ENCODE measurements at places on chromosomes 6 and 20.

DNA sequence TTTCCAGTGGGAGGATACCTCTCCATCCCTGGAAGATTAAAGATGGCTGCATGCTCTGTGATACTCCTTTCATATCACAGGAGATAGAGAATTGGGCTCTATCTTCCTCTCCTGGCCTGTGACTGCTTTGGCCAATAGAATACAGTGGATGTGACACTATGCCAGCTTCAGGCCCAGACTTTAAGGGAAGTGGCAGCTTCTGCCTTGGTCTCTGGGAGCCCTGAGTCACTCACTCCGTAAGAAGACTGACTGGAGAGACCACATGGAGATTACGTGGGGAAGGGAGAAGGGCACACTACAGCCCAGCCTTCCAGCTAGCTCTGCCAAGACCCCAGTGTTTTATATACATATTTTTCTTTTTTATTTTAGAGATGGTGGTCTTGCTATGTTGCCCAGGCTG is 10.4 kb upstream of the MMP9 start:
- no peak for DNase-seq

GRCh38 chr20:31934968-31935764 is 16.7 kb downstream of the PDRG1 start:
- DNase-seq, result no peak

GRCh38 chr6:137203256-137203655 is 15.9 kb downstream of the IFNGR1 start:
- DNase-seq, result no peak

DNA sequence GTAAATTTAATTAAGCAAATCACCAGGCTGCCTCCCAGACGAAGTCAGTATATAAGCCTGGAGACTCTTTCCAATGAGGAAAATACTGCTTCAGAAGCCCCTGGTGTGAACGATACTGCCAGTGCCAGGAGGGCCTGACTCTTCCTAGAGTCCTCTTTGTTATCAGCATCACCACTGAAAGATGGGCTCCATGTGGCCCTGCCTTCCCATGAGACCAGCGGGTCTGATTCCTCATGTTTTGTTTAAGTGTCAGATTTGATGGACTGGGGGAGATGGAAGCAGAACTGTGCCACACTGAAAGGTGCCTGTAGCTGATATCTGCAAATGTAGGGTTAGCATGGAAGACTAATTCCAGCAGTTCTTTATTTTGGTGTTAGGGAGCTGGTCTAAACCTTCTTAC is 7.9 kb downstream of the NQO2 start:
- no peak for DNase-seq

DNA sequence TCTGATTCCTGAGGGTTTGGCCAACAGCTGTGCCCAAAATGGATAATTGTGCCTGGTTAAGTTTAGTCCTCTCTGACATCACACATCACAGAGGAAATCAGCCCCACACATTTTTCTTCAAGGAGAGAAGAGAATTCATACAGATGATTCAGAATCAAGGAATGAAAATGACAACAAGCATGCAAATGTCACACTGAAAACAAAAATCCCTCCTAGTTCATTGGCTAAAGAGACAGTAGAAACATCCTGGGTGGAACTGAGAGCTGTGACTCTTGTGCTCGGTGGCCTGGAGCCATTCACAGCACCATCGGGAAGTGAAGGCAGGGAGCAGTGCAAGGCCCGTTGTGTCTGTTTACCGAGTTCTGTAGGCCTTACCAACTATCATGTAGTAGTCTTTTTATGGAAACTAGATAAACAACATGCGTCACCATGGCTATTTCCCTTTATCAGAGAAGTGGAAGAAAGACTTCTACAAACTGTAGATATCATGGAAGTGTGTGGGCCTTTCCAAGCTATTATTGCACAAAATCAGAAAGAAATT is 81.7 kb upstream of the TENT5A start:
- DNase-seq, result peak; percentile 11

GRCh38 chr6:1930356-1930755 is 315.0 kb downstream of the GMDS start:
- DNase-seq, result no peak

- no peak for DNase-seq
Measured at GRCh38 chr20:41185013-41185757, 47.8 kb downstream of the PLCG1 start.

DNA sequence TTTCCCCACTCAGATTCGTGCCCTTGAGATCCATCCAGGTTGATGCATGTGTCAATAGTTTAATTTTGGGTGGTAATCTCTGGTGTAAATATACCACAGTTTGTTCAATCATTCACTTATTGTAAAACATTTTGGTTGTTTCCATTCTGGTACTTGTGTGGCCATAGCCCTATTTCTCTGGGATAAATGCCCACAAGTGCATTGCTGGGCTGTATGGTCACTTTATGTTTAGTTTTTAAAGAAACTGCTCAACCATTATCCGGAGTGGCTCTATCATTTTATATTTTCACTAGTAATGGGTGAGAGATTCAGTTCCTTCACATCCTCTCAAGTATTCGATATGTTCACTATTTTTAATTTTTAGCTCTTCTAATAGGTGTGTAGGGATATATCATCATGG is 60.7 kb upstream of the RNF24 start:
- DNase-seq, result no peak

- no peak for DNase-seq
Measured at GRCh38 chr6:85580118-85580877, 13.4 kb downstream of the SNX14 start.

- DNase-seq, result no peak
Measured at GRCh38 chr6:5292154-5292553, 30.8 kb downstream of the FARS2 start.

DNA sequence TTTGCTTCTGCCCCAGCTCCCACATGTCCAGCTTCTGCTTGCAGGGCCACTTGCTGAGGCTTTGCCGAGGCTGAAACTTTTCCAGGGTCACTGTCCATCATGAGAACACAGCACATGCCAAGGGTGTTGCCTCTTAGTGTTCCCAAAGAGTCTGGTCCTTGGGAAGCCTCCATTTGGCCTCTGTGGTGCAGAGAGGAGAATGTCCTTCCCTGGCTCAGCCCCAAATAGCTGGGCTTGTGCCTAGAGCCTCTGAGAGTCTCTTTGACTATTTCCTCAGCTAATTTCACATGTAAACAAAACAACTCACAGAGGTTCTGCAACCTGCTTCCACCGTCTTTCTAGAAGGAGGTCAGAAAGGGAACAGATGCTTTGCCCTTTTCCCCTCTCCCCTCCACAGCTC is 40.4 kb upstream of the RAB23 start:
- DNase-seq, result no peak

DNA sequence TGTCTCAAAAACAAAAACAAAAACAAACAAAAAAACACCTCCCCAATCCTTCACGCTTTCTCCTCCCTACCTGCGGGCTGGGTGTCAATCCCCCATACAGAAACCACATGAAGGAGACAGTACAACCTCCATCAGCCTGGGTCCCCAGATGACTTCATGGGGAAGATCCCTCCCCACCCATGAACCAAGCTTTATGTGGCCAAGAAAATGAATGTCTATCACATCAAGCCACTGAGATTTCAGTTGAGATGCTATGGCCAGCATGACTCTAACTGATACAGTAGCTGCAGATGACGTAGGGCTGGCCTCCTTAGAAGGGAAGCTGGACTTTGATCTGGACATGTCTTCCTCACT is 21.2 kb upstream of the BNIP5 start:
- DNase-seq, result peak; percentile 54

GRCh38 chr6:135820340-135820739 is 31.2 kb upstream of the PDE7B start:
- DNase-seq, result no peak

- DNase-seq, result no peak
Measured at GRCh38 chr6:169652896-169653295, 48.9 kb downstream of the WDR27 start.

GRCh38 chr6:49913636-49914375 is 47.5 kb upstream of the CRISP1 start:
- DNase-seq, result no peak

DNA sequence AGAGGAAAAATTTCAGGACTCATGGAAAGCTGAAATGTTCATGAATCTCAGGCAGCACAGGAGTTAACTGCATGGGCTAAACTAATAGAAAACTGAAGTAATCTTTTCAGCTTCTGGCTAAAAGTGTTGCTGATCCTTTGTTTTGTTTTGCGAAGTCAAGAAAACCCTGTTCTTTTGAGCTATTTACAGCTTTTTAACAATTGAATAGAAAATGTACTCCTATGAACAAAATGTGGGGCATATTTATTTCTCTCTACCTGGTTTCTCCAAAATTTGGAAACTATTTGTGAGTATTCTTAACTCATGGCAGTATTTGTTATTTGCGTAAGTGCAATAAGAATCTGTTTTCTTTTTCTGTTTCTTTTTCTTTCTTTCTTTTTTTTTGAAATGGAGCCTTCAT is 818.8 kb upstream of the CITED2 start:
- DNase-seq, result no peak

DNA sequence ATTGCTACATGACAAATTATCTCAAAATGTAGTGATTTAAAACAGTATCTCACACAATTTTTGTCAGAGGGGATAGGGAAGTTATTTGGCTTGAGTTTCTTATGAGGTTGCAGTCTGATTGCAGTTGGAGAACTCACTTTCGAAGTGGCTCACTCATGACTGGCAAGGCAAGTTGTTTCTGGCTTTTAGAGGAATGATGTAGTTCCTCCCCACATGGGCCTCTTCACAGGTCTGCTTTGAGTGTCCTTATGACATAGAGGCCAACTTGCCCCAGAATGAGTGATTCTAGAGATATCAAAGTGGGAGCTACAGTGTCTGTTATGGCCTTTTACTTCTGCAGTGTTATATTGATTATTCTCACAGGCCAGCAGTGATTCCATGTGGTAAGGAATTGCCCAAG is 6.1 kb downstream of the DOP1A start:
- DNase-seq, result no peak

- no peak for DNase-seq
Measured at GRCh38 chr6:119453242-119454200, 104.0 kb upstream of the MAN1A1 start.

- DNase-seq, result no peak
Measured at GRCh38 chr6:113361014-113361645, 496.0 kb upstream of the MARCKS start.

GRCh38 chr20:11852189-11852588 is 65.5 kb upstream of the BTBD3 start:
- no peak for DNase-seq

- no peak for DNase-seq
Measured at GRCh38 chr6:154981079-154981870, 13.8 kb upstream of the TIAM2 start.

DNA sequence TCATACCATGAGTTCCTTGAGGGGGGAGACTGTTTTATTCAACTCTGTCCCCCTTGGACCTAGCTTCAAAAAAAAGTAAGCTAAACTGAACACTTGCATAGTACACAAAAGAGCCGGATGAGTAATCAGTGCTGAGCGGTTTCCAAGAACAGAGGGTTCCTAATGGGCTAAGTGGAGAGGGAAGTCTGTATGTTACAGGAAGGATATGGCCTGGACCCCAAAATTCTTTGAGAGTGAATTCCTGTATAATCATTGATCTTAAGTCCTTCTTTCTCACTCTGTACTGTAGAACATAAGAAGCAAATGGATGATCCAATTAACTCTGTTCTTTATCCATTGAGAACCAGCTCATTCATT is 324.7 kb upstream of the CNR1 start:
- no peak for DNase-seq

DNA sequence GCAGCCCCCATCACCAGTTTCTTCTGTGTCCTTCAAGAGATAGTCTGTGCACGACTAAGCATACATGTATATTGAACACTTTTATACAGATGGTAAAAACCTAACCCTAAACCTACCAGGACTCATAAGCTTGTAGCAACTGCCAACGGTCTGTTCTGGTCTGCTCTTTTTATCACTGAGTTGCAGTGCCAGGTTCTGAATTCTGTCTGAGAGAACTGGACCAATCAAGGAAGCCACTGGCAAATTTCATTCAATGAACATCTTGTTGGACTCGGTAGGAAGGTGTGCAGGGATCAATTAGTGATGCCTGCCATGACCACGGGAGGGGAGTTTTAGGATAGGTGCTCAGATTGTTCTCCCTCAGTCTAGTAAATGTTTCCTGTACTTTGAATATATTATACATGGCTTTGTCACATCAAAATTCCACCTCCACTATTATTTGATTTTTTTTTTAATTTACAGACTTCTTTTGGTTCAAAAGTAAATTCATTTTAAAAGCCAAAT is 146.8 kb downstream of the EYA2 start:
- no peak for DNase-seq

- DNase-seq, result no peak
Measured at GRCh38 chr6:90333928-90334327, 37.3 kb upstream of the BACH2 start.

DNA sequence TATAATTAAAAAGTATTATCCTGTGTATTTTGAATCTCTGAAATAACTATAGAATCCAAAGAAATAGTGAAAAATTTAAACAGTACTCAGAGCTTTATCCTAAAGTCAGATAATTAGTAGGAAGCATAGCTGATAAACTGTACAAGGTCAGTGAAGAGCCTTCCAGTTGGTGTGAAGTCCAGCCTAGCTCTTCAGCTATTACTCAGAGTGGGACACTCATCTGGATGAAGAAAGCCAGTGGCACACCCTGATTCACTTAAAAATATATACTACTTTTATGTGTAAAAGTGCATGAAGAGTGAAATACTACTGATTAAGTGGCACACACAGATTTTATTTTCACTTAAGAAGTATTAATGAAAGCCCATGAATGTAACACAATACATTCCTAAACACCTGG is 3.1 kb downstream of the IFNGR1 start:
- DNase-seq, result no peak

- peak; percentile 70 for DNase-seq
Measured at GRCh38 chr6:24855395-24856245, 56.9 kb upstream of the ARMH2 start.

GRCh38 chr6:17703256-17703694 is 3.5 kb downstream of the NUP153 start:
- peak; percentile 90 for DNase-seq

DNA sequence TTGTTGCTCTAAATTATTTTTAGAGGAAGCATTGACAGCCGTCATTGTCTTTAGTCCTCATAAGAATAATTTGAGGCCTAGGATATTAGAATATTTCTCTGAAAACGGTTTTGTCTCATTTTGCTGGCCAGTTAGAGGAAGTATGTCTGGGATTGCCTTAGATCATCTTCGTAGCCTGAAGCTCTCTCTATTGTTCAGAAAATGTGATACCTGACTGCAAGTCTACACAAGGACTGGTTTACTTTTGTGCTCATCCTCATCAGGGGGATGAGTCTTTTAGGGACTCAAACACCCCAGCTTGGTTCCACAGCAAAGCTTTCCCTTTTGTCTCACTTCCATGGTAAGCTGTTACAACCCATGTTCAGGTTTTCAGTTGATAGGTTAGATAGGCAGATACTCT is 141.8 kb downstream of the FARS2 start:
- no peak for DNase-seq
